ENCODE measurements at places on chromosomes 4 and X. TPM values are rescaled to one million over a fixed set of nuclear protein-coding genes. Genes with fewer than 3 reads are reported as not detected.

CLDN34 gene
- 0.89 TPM for total RNA-seq

PSAPL1 gene
- not detected for total RNA-seq

P2RY8 gene
- 0.43 TPM for total RNA-seq

PRDM5 gene
- 7.0 TPM for total RNA-seq

FGFR3 gene
- total RNA-seq = 57.4 TPM

VCX3B gene
- total RNA-seq = not detected

- no peak for DNase-seq
Measured at GRCh38 chrX:22818061-22818460, 181.7 kb upstream of the DDX53 start.

GRCh38 chr4:139857021-139857420 is 191.4 kb downstream of the MGST2 start:
- no peak for DNase-seq

- DNase-seq = no peak
Measured at GRCh38 chrX:118802857-118803256, 20.8 kb upstream of the ZCCHC12 start.

GRCh38 chrX:11770320-11770719 is 12.3 kb downstream of the MSL3 start:
- DNase-seq = peak; percentile 27

GRCh38 chr4:78059524-78059889 is 2.4 kb downstream of the FRAS1 start:
- peak; percentile 50 for DNase-seq

DNA sequence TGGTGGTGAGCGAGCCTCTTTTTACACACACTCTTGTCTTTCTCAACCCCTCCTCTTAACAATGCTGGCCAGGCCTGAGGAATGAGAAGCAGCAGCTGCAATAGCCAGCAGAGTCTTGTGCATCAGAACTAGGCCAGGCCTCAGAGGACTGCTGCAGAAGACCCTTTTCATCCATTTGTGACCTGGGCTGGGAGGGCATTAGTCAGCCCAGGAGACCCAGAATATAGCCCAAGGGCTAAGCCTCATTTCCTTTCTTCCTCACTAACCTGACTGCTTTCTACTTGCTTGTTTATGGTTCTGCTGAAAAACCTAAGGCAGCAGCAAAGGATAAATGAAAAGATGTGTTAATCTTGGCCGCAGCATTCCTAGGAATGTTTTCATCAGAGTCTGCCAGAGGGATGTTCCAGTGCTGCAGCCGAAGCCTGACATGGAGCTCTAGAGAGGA is 254.7 kb upstream of the AR start:
- DNase-seq = no peak

DNA sequence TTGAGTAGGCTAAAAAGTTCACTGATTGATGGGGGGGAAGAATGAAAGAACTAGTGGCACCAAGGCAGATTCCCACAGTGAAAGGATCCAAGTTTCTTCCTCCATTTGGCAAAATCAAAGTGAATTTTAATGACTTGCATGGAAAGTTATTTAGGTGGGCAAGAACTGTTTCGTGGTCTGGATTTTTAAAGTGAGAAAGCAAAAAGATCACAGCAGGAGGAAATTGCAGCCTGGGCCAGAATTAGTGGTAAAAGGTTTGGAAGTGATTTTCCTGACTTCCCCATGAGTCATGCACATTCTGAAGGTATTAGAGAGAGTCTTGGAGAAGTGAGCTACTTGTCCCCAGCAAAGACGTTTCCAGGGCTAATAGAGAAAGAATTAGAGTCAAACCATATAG is 207.8 kb downstream of the ANTXR2 start:
- DNase-seq = no peak

- no peak for DNase-seq
Measured at GRCh38 chrX:143674926-143675325, 39.0 kb upstream of the SLITRK4 start.

DNA sequence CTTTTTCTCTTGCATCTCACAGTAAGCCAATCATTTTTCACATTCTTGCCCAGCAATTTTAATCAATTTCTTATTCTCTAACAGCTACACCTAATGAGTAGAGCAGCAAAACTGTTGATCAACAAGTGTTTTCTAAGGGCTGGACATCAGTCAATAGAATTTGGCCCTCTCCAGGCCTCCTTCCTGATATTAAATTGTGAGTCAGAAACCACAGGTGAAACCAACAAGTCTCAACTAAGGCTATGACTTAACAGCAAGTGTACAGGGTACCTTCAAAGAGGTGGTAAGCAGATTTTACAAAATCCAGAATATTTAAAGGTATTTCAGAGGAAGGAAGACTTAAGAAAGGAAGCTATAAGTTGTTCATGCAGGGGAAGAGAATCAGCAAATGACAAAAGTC is 156.5 kb upstream of the ARHGAP24 start:
- no peak for DNase-seq

DNA sequence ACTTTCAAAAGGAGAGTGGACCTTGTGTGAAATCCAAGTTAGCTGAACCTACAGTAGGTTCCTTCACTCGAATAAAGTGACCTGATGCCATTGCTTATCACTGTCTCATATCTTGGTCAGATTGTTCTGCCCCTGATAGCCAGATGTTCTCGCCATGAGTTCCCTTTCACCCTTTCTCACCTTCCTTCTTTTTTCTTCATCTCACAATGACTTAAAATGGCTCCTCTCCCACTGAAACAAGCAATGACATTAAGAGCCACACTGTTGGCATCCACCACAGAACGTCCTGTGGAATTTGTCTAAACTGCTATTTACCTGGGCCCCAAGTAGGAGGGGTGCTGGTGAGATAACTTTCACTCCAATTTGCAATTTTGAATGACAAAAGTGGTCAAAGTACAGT is 227.6 kb upstream of the PPP1R2C start:
- no peak for DNase-seq

GRCh38 chr4:2236944-2237666 is 4.8 kb downstream of the HAUS3 start:
- DNase-seq = no peak

GRCh38 chr4:60223208-60223923 is 976.8 kb upstream of the ADGRL3 start:
- no peak for DNase-seq

DNA sequence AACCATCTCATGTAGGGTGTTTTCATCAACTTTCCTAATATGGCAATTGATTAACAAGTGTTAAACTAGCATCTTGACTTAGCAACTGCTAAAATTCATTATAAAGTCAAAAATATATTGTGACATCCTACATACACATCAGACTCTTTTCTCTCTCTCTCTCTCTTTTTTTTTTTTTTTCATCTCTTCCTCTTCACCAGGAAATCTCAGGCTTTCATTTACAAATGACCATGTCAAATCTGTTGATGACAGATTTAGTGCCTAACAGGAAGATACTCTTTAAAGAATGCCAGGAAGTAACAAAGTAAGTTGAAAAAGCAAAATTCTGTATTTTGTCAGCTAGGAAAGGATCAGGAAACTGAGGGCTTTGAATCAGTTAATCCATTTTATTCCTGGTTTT is 365.5 kb downstream of the PCDH7 start:
- DNase-seq = no peak

DNA sequence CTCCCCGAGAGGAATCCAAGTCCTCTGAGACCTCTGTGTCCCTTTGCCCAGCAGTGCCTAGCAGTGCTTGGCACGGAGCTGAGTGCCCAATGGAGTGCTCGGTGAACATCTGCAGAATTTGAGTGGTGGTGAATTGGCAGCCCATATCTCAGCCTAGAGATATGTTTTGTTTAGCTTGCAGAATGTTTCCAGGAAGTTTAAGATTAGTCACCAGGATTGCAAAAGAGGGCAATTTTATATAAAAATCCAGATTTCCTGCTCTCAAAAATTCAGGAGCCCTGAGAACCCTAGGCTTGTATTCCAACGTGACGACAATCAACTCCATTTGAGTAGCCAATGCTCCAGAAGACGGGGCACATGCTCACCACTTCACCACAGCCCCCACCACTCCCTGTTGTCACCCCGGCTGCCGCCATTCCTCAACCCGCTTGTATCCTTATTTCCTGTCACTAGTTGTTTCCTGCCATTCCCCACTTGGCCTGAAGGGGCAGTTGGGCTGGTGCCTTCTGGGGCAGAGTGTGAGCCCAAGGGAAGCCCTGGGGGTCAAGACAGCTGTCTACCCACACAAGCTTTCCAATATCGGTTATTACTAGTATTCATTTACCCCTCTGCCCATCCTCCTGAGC is 116.9 kb downstream of the EFNB1 start:
- no peak for DNase-seq

DNA sequence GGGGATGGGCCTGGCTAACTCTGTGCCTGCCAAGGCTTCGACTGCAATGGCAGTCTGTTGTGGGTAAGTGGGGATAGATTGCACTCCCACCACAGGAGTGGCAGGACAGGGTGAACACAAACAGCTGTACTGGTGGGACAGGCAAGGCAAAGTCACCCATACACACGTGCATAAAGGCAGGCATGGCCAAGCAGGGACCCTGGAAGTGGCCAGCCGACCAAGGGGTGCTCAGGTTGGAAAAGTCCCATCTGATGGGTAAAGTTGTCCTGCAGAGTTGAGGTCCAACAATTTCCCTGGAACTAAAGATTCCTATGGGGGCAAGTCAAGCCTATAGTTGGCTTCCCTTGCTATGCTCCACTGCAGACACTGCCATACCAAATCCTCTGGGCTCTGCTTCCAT is 1961.9 kb upstream of the ADGRL3 start:
- no peak for DNase-seq

GRCh38 chr4:148441624-148441985 is 609 bp downstream of the NR3C2 start:
- DNase-seq = peak; percentile 16

DNA sequence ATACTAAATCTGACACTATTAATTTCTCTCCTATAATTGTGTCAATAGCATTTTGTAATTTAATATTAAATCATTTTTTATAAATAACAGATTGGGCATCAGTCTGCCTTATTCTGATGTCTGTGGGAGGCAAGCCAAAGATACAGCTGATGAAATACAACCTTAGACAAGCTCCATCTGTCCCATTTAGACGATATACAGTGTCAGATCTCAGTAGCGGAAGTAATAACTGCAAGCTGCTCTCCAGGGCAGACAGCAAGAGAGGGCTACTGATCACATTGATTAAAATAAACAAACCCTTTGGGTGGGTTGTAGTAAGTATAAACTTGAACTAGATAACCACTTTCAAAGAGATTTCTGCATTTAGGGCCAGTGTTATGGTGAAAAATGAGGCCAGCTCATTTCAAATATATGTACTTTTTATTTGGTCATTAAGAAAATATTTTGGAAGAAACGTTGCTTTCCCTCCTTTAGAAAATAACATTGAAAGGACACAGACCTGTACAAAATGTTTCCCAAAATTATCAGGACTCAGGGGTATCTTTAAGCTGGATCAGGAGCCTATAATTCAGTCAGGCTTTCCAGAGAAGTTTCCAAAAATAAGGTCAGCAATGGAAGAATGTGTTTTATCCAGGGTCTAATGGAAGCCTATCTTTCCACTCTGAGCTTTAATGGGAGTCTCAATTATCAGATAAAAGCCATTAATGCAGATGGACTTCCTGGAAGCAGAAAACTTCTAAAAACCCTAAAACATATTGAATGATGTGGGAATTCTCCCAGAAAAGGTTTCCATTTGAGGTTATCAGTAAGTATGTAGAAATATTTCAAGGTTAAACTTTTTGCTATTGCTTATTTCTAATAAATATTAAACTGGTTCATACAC is 1028.8 kb upstream of the IGFBP7 start:
- DNase-seq = no peak

- no peak for DNase-seq
Measured at GRCh38 chr4:32735856-32736590, 2015.9 kb downstream of the PCDH7 start.

- no peak for DNase-seq
Measured at GRCh38 chr4:76581077-76581962, 146.3 kb downstream of the SHROOM3 start.

DNA sequence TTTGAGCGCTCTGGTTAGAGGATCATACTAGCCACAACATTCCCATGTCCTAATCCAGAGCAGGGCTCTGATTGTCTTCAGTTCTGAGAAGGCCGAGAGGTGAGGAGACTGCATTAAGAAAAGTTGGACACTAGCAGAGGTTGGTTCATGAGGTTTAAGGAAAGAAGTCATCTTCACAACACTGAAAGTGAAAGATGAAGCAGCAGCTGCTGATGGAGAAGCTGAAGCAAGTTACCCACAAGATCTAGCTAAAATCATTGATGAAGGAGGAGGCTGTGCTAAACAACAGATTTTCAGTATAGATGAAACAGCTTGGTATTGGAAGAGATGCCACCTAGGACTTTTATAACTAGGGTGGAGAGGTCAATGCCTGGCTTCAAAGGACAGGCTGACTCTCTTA is 36.8 kb downstream of the RAP1GDS1 start:
- DNase-seq = no peak

DNA sequence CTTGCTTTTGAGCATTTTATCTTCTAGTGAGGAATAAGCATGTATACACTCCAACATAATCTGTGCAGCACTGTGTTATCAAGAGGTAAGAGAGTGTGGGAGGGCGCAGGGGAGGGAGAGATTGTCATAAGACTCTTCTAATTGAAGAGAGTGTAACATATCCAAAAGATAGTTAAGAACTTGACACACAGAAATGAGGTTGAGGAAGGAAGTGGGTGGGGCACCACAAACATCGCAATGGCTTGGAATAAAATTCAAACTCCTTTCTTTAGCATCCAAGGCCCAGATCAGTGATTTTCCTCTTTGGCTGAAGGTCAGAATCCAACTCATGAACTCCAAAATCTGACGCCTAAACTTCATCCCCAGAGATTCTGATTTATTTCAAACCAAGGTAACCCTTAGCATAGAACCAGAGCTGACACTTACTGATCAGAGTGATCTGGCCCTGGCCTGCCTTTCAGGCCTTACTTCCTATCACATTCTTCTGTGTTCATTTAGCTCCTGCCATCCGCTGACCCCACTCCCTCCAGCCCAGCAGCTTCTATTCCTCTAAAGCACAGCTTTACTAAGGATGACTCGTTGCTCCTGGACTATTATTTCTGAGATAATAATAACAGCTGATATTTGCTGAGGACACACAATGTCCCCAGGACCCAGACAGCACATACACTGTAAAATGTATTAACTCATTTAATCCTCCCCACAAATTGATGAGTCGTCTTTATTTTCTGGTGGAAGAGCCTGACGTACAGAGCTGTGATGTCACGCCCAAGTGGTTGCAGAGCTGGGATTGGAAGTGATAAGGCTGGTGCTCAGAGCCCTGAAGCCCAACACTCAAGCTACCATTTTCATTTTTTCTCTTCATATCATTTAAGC is 10.6 kb upstream of the CTSO start:
- no peak for DNase-seq

DNA sequence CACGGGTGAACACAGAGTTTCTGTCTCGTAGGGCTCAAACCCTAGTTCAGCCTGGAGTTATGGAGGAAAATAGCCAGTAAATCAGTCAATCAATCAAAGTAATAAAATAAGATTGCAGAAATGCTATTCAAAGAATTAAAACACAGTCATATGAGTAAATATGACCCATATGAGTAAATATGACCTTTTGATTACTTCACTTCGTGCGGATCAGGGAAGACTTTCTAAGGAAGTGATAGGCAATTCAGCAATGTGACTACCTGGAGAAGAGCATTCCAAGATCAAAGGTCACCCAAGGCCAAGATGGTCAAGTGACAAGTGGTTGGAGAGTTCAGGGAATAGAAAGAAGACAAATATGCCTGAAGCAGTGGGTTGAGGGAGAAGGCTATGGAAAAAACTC is 722.6 kb downstream of the ADGRL3 start:
- no peak for DNase-seq

Data from left colon (tissue), 2 donors.